Esophagus muscularis mucosa (tissue), 4 donors: ENCODE measurements at places on chromosomes 1 and 21.

GRCh38 chr1:164765992-164766720 is 207.2 kb downstream of the PBX1 start:
- DNase-seq = no peak

DNA sequence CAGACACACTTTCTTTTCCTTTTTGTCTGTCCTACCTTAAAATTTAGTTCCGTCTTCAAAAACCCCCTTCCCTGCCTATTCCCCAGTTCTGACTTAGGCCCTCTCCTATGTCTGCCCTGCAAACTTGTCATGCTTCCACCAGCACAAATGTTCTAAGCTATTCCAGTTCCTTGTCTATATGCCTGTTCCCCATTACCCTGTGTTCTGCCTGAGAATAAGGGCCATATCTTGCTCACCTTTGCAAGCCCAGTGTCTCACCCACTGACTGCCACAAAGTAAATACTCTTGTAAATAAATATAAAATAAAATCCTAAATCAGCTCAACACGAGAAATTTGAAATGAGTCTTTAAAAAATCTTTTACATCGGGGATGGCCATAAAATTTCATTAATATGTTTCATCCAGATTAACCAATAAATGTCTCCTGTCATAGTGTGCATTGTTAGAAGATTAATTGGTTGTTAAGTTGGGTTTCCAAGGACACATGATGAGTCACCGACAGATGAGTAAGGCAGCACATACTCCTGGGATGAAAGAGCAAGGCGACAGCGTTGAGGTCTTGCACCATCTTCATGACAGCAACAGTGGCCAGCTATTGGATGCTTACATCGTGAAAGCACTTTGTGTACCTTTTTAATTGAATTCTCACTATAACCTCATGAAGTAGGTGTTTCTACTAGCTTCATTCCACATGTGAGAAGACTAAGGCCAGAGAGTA is 92.6 kb upstream of the NGF start:
- DNase-seq = peak; percentile 34

- DNase-seq = no peak
These were observed 56.6 kb upstream of the EDN2 start for GRCh38 chr1:41540886-41541591.

- DNase-seq = no peak
These were observed 1.2 kb downstream of the CROCC start for GRCh38 chr1:16922885-16923431.

DNA sequence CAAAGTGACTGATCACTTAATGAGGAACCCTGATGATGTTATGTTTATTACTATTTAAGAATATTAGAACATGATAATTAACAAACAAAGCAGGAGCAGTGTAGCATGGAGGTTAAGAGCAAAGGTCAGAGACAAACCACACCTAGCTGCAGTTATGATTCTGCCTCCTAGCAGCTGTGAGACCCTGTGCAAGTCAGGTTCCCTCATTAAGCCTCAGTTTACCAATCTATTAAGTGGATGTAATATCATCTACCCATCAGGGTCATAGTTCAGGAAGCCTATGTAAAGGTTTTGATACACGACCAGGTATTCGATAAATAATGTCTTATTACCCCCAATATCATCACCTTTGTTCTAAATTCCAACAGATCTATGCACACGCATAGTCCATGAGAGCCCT is 32.0 kb downstream of the DUSP10 start:
- DNase-seq = no peak

DNA sequence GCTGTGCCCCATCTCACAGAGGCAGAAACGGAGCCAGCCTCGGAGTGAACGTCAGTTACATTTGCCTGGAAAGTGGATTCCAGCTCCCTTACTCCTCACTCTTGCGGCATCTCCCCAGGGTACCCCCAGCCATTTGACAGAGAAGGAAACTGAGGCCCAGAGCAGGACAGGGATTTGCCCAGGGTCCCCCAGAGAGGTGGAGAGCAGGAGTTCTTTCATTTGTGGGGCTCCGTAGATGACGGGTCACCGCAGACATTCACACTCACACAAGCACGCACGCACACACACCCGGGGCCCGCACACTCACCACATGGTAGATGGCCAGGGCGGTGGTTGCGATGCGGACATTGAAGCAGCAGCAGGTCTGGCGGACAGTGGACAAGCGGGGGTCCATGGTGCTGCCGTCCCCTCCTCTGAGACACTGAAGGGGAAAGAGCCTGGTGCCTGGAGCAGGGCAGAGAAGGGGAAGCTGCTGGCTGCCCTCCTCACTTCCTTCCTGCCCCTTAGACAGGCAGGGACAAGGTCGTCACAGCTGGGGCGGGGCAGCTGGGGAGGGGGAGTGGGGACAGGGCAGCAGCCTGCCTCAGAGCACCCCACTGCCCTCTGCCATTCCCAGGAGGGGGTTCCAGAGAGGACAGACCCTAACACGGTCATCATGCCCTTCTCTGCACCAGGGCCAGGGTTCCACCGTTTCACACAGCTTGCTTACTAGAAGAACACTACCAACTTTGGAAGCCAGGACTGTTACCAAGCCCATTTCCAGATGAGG is at the start of gene LAPTM5:
Gene LAPTM5, minus strand, starts transcription at position 423 of the 769 bp plus-strand sequence. Its CDS starts 29 bp downstream, at position 394.
- DNase-seq = no peak

GRCh38 chr1:154208677-154209388 is 2.7 kb upstream of the CFAP141 start:
- DNase-seq = no peak

GRCh38 chr1:53590531-53591515 is 131.6 kb downstream of the DMRTB1 start:
- DNase-seq = no peak

DNA sequence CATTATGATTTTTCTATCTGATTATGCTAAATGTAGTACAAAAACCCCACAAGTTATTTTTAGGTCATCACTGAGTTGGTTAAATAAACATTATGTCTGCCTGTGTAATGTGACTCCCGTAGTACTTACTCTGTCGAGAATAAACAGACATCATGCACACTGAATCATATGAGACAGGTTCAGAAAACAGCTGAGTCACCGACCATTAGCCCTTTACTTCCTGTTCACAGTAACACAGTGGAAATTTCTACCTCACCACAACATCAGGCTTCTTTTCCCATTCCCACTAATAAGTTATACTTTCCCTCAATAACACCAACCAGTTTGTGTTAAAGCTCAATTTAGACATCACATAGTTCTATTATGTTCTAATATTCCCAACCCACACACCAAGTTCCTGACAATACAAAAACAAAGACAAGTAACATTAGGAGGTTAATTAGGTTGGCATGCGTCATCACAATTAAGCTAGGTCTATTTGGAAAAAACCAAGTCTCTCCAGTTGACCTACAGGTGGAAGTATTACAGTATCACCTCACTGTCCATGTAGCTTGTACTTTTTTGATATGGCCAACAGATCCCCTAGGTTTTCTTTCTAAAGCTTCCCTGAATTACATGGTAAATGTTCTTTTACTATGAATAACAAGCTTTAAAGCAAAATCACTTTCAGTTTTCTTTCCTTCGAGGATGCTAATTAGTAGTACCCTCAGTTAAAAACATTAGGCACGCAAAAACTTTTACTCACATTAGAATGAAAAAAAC is 154.2 kb downstream of the EIF4G3 start:
- no peak for DNase-seq

DNA sequence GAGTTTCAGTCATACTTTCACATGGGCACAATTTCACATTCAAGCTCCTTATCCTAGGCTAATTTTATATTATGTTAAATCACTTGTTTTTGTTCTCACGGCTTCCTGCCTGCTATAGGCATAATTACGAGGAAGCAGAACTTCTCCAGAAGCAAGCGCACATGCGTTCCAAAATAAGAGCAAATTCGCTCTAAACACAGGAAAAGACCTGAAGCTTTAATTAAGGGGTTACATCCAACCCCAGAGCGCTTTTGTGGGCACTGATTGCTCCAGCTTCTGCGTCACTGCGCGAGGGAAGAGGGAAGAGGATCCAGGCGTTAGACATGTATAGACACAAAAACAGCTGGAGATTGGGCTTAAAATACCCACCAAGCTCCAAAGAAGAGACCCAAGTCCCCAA is at the start of gene CORT:
Gene CORT, plus strand, starts transcription at position 281 of the 400 bp plus-strand sequence. CDS start 193 bp downstream, outside the sequence.
- no peak for DNase-seq

- no peak for DNase-seq
These were observed 39.3 kb downstream of the PCNX2 start for GRCh38 chr1:233256191-233256590.

DNA sequence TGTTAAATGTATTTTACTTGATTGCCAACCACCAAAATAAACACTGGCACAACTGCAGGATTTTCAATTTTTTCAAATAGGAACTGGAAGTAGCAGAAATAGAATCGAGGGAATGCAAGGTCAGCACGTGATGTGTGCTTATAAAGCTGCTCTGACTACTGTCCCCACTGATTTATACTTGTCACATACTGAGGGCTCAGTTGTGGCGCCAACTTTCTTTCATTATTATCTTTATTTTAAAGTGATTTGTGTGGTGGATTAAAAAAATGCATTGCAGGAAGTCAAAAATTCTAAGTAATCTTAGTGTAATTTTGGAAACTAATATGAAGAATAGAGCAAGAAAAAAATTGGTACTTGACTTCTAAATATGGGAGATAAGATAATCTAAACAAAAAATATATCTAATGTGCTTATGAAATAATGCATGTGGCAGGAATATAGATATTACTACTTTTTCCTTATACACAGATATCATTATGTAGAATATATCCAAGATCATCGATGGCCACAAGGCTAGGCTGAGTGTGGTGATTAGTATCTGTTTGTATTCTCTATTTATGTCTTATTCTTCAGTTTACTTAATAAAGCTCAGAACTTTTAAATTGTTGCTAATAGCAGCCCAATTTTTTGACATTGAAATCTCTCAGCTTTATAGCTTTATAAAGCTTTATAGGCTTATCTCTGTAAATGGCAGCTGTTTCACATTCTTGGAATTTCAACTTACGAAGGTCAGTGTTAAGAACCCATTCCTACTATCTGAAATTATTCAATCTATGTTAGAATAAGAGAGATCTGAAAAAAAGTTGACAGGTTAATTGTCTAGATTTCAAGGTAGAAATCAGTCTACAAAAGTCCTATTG is 404.5 kb upstream of the ADAMTS5 start:
- no peak for DNase-seq
